ENCODE measurements at places on chromosomes 1 and 21.

- no peak for DNase-seq
These were observed 322.2 kb downstream of the LMX1A start for GRCh38 chr1:165034136-165034809.

DNA sequence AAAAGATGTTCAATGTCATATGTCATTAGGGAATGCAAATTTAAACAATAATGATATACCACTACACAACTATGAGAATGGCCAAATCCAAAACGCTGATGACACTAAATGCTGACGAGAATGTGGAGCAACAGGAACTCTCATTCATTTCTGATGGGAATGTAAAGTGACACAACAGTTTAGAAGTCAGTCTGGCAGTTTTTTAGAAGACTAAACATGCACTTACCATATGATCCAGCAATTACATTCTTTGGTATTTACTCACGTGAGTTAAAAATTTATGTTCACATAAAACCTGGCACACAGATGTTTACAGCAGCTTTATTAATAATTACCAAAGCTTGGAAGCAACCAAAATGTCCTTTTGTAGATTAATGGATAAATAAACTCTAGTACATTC lies 110.4 kb upstream of the C1orf21 start:
- DNase-seq = no peak

DNA sequence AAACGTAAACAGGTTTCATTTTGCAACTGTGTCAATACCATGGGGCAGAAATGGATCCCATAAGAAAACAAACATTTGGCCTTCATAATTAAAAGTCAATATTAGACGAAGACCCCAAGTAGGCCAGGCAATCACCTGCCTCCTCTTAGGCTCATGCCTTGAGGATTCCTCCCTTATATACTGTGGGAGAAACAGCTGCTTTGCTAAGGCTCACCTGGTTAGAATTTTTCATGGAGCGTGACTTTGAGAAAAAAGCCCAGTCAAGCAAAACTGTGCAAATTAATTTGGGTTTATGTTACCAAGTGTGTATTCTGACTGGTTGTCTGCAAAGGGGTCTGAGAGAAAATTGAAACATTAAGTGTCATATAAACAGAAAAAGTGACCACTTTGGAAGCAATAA lies 605.3 kb upstream of the USP24 start:
- no peak for DNase-seq

GRCh38 chr1:45545019-45545493 lies 5.6 kb upstream of the AKR1A1 start:
- no peak for DNase-seq

GRCh38 chr1:94092210-94092613 lies 28.7 kb downstream of the ABCA4 start:
- DNase-seq = no peak

DNA sequence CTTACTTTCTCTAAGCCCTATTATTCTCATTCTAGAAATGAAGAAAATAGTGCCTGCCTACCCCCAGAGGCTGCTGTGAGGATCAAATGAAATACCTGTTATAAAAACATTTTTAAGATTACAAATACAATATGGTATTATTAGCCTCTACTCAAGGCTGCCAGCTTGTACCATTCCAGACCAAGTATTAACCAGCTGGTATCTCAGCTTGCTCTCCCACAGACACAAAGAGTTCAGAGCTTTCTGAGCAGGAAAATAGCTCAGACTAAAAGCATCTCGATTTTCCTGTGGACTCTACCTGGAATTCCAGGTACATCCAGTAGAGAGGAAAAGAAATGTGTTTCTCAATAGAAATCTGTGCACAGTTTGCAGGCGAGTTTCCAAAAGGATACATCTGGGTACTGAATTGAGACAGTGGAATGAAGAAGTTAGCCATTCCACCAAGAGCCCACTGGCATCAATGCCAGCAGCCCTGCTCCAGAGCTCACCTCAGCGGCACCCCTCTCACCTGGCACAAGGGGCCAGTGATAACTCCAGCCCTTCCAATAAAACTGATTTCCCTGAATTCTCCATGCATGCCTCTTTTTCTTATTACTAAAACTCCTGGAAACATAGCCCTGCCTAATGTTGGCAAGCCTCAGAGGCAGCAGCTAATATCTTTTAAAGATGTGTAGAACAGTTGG lies 31.0 kb downstream of the TGFBR3 start:
- DNase-seq = no peak

DNA sequence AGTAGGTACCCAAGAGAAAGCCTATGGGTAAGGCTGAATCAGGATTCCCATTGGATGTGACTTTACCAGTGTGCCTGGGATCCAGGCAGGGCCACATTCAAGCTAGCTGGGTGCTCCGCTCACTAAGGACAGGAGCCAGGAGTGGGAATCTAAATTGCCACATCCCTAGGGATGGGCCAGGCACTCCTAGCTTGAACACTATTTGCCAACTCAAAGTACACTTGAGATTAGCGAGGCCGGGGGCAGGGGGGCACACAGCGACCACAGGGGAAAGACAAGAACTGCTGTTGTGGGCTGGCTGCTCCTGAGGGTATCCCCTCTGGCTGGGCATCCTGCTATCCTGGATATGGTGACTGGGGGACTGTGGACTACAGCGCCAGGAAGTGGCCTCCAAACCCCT lies 4.3 kb downstream of the SLC45A3 start:
- DNase-seq = no peak

- no peak for DNase-seq
These were observed 15.8 kb upstream of the COL6A2 start for GRCh38 chr21:46081862-46082712.

- no peak for DNase-seq
These were observed 37.2 kb downstream of the ATP2B4 start for GRCh38 chr1:203663821-203664220.

GRCh38 chr1:216183454-216183853 lies 239.8 kb downstream of the USH2A start:
- no peak for DNase-seq

DNA sequence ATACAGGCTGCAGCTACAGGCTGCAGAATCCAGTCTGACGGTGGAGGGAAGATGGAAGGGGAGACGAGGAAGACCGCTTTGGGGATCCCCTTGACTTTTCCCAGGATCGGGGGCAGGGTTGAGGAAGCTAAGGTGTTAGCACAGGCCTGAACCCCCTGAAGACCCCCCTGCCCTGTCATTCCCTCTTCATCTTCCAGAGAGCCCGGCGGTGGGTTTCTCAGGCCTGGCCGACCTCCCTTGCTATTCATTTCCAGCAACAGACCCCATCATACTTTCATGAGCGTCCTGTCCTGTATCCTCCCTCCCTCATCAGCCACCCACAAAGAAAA lies 112.0 kb downstream of the PGBD5 start:
- no peak for DNase-seq

GRCh38 chr21:45160198-45160597 lies 85.8 kb downstream of the ADARB1 start:
- no peak for DNase-seq

- no peak for DNase-seq
These were observed 19.6 kb downstream of the CAPN8 start for GRCh38 chr1:223645903-223646302.

DNA sequence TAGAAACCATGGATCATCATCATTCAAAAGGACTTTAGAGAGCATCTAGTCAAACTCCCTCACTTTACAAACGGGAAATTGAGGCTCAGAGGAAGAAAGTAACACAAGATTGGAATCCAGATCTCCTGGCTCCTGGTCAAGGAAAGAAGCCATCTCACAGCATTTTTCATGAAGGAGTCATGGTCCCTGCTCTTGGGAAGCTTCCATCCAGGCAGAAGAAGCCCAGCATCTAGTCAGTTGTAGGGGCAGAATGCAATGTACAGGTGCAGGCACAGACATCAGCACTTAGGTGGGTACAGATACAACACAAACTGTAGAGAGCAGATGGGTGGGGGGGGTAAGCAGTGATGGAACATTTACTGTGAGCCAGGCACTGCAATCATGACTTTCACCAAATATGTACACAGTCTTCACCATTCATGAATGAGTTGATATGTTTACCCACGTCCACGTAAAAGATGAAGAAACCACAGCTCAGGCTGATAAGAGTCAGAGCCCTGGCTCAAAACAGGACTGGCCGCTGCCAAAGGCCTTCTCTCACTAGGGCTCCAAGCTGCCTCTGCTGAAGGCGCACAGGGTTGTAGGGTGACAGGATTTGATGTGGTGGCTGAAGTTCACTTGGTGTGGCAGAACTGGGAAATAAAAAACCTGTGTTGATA lies 44.0 kb downstream of the OPTC start:
- DNase-seq = no peak

GRCh38 chr21:31671931-31672330 lies 12.4 kb downstream of the SOD1 start:
- no peak for DNase-seq

DNA sequence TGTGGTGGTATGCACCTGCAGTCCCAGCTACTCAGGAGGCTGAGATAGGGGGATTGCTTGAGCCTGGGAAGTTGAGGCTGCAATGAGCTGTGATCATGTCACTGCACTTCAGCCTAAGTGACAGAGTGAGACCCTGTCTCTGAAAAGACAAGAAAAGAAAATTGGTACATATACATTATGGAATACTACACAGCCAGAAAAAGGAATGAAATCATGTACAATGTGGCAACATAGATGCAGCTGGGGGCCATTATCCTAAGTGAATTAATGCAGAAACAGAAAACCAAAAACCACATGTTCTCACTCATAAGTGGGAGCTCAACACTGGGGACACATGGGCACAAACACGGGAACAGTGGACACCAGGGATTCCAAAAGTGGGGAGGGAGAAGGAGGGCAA lies 7.1 kb upstream of the CFAP107 start:
- no peak for DNase-seq

DNA sequence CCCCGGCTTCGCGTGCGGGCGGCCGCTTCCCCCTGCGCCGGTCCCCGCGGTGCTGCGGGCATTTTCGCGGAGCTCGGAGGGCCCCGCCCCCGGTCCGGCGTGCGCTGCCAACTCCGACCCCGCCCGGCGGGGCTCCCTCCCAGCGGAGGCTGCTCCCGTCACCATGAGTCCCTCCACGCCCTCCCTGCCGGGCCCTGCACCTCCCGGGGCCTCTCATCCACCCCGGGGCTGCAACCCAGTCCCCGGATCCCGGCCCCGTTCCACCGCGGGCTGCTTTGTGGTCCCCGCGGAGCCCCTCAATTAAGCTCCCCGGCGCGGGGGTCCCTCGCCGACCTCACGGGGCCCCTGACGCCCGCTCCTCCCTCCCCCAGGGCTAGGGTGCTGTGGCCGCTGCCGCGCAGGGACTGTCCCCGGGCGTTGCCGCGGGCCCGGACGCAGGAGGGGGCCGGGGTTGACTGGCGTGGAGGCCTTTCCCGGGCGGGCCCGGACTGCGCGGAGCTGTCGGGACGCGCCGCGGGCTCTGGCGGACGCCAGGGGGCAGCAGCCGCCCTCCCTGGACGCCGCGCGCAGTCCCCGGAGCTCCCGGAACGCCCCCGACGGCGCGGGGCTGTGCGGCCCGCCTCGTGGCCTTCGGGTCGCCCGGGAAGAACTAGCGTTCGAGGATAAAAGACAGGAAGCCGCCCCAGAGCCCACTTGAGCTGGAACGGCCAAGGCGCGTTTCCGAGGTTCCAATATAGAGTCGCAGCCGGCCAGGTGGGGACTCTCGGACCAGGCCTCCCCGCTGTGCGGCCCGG lies 159.2 kb downstream of the RUNX1 start:
- peak; percentile 77 for DNase-seq

- DNase-seq = no peak
These were observed 11.7 kb downstream of the OR2AJ1 start for GRCh38 chr1:247936415-247936814.

DNA sequence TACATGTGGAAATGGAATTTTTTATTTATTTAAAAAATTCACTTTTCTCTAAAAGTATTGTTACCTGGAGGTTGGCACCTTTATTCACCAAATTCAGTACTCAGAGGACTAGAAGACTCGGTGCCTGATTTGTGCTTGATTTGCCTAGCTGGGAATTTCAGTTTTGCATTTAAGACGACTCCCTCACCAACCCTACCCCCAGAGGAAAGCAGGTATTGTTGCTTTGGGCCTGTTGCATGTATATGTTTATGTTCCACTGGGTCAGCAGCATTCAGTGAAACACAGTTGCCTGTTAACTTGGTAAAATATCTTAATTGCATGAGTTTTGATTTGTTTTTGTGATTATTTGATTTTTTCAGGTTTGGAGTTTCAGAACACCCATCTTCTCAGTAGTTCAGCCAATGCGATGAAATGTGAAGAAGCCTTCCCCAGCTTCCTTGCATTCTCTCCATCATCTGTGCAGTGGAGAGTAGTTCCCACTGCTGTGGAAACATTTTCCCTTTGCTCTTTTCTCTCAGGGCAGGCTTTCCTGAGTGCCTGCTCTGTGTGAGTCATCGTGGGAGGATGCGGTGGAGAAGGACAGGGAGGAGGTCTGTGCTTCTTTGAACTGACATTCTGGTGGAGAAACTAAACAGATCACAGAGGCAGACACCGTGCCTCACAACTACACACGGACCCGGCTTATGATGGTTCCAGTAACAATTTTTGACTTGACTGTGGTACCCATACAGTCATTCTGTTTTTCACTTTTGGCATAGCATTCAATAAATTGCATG lies 6.4 kb downstream of the ADARB1 start:
- no peak for DNase-seq

- DNase-seq = no peak
These were observed 33.5 kb downstream of the CFAP57 start for GRCh38 chr1:43205671-43206070.

- DNase-seq = no peak
These were observed 51.7 kb downstream of the S1PR1 start for GRCh38 chr1:101288491-101288944.

GRCh38 chr1:241979926-241980325 lies 19.0 kb downstream of the MAP1LC3C start:
- no peak for DNase-seq

- no peak for DNase-seq
These were observed 134.3 kb downstream of the NR5A2 start for GRCh38 chr1:200161801-200162200.

DNA sequence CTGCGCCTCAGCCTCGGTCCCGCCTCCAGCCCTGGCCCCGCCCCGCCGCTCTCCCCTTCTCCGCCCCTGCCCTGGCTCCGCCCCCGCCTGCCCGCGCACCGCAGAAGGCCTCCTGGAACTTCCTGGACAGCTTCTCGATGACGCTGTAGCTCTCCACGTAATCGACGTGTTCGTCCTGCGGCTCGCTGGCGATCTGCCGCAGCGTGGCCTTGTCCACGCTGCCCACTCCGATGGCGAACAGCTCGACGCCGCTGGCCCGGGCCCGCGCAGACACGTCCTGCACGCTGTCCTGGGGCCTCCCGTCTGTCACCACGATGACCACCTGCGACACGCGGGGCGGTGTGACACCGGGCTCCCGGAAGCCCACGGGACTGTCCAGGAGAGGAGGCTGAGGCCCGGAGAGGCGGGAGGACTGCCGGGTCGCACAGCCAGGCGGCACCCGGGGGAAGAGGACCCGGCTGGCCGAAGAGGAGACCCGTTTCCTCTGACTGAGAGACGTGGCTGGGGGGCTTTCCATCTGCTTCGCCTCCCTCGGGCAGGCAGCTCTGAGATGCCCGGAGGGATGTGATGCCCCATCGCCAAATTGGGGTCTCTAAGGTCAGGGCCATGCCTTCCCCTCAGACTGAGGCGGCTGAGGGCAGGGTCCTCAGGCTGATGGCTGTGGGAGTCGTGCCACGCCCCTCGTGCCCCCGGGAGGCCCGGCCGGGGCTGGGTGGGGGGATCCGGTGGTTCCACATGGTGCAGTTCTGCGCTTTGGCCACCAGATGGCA lies 4.6 kb downstream of the MATN1 start:
- DNase-seq = peak; percentile 76

GRCh38 chr1:2447276-2448097 lies 28.6 kb upstream of the PLCH2 start:
- DNase-seq = no peak

- DNase-seq = no peak
These were observed 109.0 kb downstream of the HIVEP3 start for GRCh38 chr1:41809692-41810091.

Data from GM12892 (cell line).